Effector memory CD4-positive, alpha-beta T cell (primary cell): ENCODE measurements at places on chromosomes 1 and 21.

- no peak for DNase-seq
Measured at GRCh38 chr1:8473121-8473875, 155.4 kb downstream of the SLC45A1 start.

- no peak for DNase-seq
Measured at GRCh38 chr1:38529391-38529790, 330.2 kb downstream of the RRAGC start.

DNA sequence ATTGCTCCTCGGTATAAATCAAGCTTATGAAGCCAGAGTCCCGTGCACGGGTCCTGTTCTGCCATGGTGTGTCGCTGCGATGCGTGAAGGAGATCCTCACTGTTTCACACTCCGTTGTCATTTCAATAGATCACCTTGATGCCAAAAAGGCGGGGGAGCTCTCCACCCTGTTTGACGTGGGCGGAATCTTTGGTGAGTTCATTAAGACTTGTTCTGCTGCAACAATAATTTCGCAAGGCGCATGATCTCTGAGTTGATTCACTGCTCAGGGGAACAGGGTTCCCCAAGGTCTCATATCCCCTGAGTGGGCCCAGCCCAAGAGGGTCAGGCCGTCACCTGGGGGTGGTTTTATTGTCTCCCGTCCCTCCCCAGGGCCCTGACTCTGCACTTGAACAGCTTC is 50.0 kb downstream of the SLC37A1 start:
- DNase-seq: no peak

DNA sequence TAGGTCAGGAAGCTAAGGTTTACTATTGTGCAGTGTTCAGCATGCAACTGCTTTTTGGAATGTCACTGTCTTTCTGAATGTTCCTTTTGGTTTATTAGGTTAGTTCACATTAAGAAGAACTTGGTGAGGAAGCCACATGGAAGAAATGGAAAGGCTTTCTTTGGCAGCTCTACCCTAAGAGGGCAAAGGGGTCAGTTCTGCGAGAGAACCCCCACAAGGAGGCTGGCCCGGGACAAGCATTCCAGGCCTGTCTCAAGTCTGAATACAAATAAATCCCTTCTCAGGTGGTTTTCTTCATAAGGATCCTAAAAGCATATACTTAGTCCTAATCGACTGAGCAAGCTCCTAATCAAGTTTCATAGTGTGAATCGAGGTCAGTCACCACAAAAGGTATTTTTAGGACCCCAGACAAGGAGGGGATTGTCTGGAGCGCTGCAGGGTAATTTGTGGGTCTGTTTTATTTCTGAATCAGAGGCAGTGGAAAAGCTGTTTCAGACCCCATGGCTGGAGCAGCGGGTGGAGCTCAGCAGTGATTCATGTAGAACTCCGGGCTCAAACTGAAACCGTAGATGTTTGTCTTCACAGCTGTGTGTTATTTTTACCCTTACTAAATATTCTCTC is 63.3 kb downstream of the ERG start:
- no peak for DNase-seq

- DNase-seq: no peak
Measured at GRCh38 chr1:197773856-197774255, 1.4 kb downstream of the DENND1B start.

- no peak for DNase-seq
Measured at GRCh38 chr21:32140604-32141317, 138.1 kb downstream of the MIS18A start.

DNA sequence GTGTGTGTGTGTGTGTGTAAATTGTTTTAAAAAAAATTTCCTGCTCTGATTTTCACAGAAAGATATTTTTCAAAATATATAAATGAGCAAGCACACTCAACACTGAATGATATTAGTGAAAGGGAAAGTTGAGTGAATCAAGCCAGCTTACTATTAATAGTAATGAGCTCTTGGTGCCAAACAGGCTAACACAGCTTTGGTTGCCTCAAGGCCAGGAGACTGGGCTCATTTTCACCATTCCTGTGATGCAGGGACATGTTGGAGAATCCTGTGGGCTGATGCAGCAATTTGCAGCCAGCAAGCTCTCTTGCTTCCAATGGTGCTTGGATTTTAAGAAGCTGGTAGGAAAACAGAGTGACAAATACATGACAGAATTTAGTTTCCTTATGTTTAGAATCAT is 30.2 kb downstream of the PLA2G4A start:
- no peak for DNase-seq

GRCh38 chr1:207962716-207963426 is 51.9 kb upstream of the CD34 start:
- no peak for DNase-seq
